ENCODE measurements at places on chromosomes 3 and 15.

- DNase-seq = no peak
Measured at GRCh38 chr15:68469162-68470048, 37.4 kb upstream of the ITGA11 start.

DNA sequence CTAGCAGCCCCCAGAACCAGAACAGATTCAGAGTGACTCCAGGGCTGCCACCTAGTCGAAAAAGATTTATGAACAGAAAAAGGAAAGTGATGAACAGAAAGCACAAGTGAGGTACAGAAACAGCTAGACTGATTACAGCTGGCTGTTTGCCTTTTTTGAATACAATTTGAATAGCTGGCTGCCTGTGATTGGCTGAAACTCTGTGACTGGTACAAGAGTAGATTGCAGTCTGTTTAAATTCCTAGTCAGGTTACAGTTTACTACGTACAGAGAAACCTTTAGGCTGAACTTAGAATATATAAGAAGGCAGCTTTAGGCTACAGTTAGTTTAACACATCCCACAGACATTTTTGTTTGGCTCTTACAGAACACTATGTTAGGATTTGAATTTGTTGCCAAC lies 10.0 kb downstream of the CCDC13 start:
- peak; percentile 44 for DNase-seq

- peak; percentile 39 for DNase-seq
Measured at GRCh38 chr15:75640483-75641178, 607 bp upstream of the IMP3 start.

- no peak for DNase-seq
Measured at GRCh38 chr15:83287541-83288027, 3.1 kb upstream of the BNC1 start.
